ENCODE measurements at places on chromosomes 4 and X.

- DNase-seq: no peak
Measured at GRCh38 chr4:128298852-128299251, 11.2 kb upstream of the PGRMC2 start.

- no peak for DNase-seq
Measured at GRCh38 chr4:60729194-60729593, 470.9 kb upstream of the ADGRL3 start.

DNA sequence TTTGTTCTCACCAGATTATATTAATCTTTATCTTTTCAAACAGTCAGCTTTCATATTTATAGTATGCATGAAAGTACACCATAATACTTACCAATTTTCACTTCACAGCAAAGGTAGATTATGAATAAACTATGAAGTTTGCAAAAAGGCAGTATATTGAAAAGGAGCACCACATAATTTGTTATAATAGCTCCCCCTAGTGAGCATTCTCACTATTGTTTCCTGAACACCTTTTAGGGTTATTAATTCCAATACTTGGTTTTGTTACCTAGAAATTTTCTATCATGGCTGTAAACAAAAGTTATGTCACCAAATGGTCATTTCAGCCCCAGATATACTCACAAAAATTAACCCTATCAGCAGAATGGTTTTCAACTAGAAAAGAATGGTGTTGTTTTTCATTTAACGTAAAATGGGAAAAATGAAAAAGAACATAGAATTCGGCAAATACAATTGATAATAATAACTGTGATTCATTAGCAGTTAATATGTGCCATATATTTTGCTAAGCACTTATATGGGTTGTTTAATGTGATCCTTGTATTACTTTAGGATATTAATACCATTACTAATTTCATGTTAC is 30.2 kb upstream of the NKX6-1 start:
- no peak for DNase-seq

DNA sequence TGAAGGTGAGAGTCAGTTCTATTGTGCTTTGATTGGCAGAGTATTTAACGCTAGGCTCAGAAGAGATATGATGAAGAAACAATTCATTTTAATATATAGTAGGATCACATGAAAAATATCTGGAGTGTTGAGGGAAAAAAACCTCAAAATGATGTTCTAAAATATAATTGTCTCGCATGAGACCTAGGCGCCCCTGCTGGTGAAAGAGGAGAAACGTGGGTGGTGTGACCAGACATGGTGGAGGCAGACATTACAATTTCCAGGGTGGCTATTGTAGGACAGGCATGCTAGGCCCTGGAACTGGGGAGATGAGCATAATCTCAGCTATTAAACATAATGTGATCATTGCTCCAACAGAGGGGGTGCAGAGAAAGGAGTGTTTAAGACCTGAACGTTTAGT is 210.0 kb downstream of the HS3ST1 start:
- DNase-seq: no peak

DNA sequence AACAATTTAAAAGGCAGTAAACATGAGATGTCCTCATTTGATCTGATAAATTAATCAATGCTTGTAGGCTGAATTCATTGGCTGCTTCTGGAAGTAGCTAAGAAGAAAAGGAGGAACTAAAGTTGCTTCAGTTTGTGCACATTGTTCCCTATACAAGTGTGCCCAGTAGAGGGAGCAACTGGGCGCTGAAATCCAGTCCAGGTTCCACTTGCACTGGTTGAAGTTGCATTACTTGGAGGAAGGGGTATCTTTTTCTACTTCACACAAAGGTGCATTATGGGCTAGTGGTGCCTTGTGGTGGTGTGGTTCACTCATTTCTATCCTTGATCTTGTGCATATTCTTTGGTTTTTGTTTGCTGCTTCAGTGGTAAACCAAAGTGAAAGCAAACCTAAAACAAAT is 67.9 kb upstream of the SOX3 start:
- DNase-seq: peak; percentile 47

DNA sequence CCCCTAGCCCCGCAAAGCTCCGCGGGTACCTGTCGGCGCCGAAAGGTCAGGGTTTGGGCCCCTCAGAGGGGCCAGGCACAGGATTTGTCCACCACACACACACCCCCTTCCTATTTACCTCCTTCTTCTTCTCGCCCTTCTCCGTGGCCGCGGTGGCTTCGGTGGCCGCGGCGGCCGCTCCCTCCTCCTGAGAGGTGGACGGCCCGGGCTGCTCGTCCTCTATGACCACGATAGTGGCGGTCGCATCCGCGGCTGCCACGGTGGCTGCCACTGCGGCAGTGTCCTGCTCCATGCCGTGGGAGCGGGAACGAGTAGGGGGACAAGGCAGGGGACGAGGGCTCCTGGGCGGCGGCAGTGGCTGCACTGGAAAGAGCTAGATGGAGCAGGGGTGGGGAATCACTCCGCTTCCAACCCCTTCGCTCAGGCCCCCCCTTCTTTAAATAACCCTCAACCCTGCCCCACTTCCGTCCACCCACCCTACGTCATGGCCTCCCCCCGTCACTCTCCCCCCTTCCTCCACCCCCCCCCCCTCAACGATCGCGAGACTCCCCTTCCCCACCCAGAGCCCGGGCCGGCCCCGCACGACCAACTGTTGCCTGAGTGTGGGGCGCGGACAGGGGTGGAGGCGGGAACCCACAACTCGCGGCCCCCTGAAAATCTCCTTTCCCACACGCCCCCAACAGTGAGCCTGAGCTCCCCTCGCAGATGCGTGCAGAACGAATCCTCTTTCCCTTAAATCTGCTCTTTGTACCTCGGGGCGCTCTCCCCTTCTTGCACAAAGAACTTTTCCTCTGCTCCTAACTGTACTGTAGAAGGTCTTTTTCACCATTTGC is at the start of gene SMARCA1:
TSS of gene SMARCA1 (minus strand) at position 412 of the 833 bp plus-strand sequence. CDS start at position 292, 120 bp downstream.
- DNase-seq: peak; percentile 62

DNA sequence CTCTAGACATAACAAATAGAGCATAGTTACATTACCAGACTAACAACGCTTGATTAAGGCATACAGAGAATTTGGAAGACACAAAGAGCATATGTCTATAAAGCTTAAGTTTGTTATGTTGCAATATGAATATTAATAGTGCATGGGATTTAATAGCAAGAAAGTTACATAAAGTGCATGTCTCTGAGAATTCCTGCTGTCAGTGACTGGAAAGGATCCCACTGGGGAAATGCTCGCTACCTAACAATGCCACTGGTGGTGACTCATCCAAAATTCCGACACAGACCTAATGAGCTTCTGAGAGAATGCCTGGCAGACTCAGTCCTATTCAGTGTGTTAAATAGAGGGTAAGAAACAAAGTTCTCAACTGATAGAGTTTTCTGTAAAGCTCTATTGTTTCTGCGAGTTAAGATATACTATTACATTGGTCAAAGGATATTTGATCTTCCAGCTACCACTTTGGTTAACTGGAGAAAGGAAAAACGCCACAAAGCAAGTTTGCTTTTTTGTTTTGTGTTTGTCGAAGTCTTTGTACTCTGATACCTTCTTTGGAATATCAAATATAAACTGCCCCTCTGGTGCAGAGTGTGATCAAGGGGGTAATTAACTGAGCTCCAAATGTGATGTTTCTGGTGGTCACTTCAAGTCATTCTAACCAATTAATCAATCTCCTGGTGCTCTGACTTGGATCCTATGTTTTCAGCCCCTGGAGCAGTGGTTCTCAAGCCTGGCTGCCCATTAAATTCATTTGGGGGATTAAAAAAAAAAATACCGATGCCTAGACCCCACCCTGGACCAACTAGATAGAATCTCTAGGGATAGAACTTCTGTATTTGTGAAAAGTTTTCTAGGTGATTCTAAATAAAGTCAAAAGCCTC is 107.9 kb downstream of the PALLD start:
- peak; percentile 37 for DNase-seq

- DNase-seq: no peak
Measured at GRCh38 chr4:182215148-182215547, 28.1 kb upstream of the TENM3 start.

DNA sequence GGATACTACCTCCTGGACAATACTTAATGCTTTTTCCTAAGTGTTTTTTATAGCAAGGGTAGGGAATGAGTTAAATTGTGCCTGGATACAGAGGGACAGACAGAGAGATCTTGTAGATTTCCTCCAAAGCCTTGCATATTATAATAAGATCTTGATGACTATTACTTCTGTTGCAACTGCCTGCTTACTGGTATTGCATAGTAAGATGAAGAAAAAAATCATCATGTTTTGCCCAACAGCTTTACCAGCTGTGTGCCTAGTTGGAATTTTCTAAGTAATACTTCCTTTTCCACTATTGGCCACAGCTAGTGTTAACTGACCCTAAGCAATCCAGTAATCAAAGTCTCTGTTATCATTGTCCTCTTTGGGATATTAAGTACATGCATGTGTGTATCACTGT is 139.0 kb downstream of the DCK start:
- DNase-seq: no peak

GRCh38 chr4:8152090-8152864 is 6.3 kb downstream of the ABLIM2 start:
- DNase-seq: no peak

GRCh38 chrX:13469963-13470684 is 99.3 kb upstream of the EGFL6 start:
- DNase-seq: peak; percentile 59

GRCh38 chrX:132491191-132491590 is 2.4 kb upstream of the MBNL3 start:
- DNase-seq: peak; percentile 33

- no peak for DNase-seq
Measured at GRCh38 chrX:64306712-64307111, 76.3 kb upstream of the ASB12 start.

- peak; percentile 55 for DNase-seq
Measured at GRCh38 chr4:2843941-2844584, 419 bp downstream of the ADD1 start.

GRCh38 chrX:2748171-2748814 is 3.5 kb upstream of the XG start:
- DNase-seq: no peak

DNA sequence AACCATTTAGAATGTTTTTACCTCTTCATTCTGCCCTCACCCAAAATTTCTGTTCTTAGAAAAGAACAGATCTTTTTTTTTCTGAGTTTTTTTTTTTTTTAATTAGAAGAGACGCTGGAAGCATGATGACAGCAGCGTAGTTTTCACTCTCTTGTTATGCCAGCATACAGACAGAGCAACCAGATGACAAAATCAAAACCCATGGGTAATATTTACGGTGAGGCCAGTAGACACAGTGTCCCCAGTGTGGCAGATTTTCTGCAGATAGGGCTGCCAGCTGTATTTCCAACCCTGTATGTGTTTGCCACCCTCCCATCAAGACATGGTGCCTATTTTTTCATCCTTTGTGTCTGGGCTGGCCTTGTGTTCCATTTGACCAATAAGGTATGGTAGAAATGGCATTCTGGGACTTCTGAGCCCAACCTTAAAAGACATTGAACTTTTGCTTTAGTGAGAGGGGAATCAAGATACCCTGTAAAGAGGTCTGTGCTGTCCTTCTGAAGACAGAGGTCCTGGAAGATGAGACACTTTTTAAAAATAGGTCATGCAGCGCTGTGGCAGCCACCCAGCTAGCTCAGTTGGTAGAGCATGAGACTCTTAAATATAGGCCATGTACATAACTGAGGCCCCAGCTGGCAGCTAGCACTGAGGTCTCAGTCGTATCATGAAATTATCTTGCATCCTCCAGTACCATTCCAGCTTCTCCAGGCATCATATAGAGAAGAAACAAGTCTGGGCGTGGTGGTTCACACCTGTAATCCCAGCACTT is 6.7 kb upstream of the ZNF41 start:
- DNase-seq: no peak

- DNase-seq: peak; percentile 86
Measured at GRCh38 chr4:3613967-3614730, 81.9 kb upstream of the LRPAP1 start.

- no peak for DNase-seq
Measured at GRCh38 chrX:79147477-79147876, 3.0 kb downstream of the GPR174 start.

- no peak for DNase-seq
Measured at GRCh38 chrX:103453655-103454054, 65.6 kb downstream of the RAB40A start.

- peak; percentile 50 for DNase-seq
Measured at GRCh38 chrX:8668813-8669212, 63.1 kb downstream of the ANOS1 start.

- DNase-seq: peak; percentile 66
Measured at GRCh38 chr4:139814323-139815015, 148.8 kb downstream of the MGST2 start.

DNA sequence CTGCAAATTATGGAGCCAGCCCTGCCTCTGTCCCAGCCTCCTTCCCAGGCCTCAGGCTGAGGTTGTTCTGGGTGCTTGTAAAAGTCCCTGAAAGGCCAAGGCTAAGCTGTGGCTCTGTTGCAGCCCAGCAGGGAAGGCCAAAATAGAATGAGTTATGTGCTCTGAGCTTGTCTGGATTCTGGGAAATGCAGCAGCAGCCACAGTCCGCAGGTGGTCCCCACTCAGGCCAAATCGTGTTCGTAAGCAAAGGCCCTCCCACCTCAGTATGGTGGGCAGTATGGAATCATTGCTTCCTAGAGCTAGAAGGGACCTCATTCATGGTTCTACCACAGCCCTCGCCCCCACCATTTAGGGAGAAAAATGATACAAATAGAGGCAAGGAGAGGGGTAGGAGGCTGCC is 4.7 kb upstream of the TCEAL1 start:
- peak; percentile 48 for DNase-seq

GRCh38 chr4:80419946-80420345 is 84.4 kb downstream of the CFAP299 start:
- DNase-seq: no peak

GRCh38 chr4:40238008-40238699 is 41.3 kb downstream of the RHOH start:
- DNase-seq: no peak

DNA sequence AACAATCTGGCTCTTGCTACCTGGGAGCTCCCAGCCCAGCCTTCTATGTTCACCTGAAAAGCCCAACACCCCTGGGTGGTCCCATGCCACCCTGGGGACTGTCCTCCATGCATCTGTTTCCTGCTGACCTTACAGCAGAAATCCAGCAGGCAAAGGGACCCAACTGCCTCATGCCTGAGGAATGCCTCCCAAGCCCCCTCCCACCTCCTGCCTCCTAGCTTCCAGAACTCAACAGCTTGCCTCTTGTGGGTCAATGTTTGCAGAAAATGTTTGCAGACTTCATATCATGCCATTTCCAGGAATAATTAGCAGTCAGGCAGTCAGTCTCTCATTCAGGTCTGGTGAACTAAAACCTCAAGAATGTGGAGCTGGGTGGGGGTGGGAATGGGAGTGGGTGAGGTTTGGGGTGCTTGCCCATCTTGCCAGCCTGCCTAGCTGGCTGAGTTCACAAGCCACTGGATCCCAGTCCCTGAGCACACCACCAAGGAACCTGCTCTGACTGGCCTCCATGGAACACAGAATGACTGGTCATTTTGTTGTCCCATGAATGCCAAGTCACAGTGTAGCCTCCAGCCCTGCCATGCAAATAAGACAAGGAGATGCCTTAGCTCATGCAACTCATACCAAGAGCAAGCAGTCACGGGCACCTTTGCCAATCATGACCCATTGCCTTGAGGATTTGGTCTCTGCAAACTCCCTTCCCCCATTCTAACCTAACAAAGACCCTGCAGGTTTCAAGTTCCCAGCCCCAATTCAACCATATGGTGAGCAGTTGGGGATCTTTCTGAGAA is 12.1 kb upstream of the PLAC1 start:
- DNase-seq: no peak

Measured in adrenal gland (tissue), 19 donors.